H9 (cell line): ENCODE measurements at places on chromosomes 12 and 14.

DNA sequence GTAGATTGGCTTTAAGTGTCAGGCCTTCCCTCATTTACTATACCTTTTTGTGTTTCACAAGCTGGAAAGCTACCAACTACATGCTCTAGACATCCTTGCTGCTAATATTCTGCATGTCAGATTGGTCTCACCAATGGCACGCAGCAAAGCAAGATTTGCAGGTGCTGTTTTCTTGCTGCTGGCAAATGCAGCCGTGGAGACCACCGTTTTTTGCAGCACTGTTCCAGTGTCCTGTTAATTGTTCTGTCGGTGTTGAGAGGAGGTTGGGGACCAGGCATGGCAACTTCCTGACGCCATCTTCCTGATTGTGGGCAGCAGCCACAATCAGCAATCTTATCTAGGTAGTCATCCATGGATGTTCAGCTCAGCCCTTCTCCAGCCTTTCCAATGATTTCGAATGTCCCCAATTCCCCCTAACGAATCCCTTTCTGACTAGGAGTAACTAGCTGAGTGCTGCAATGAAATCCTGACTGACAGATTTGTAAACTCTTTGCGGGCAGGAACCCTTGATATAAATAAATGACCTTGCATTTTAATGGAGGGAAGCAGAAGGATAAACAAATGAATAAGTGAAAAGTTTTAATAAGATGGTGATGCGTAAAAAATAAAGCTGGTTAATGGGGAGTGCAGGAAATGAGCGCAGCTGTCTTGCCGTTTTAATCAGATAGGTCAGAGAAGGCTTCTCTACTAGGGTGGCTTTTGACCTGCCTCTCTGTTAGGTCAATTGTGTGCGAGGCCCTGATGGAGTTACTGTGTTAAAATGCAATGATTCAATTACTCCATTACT is 574 bp upstream of the CRADD start:
- DNase-seq = no peak

GRCh38 chr14:55438066-55438683 is 2.2 kb downstream of the TBPL2 start:
- no peak for DNase-seq

DNA sequence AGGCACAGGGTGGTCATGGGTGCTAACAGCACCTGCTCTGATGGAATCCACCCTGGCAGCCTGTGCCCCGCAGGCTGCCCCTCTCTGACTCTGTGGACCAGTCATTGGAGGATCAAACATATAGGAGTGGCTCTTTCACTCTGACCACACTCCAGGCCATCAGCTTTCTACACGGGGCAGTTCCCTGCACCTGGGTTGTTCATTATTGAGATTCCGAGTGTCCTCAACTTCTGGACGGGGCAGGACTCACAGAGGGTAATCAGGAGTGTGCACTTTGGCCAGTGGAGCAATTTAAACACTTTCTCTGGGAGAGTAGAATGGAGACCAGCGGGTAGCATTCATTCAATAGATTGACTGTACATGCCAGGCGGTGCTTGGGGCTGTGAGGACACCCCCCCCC is 94.8 kb downstream of the NINJ2 start:
- DNase-seq = no peak

DNA sequence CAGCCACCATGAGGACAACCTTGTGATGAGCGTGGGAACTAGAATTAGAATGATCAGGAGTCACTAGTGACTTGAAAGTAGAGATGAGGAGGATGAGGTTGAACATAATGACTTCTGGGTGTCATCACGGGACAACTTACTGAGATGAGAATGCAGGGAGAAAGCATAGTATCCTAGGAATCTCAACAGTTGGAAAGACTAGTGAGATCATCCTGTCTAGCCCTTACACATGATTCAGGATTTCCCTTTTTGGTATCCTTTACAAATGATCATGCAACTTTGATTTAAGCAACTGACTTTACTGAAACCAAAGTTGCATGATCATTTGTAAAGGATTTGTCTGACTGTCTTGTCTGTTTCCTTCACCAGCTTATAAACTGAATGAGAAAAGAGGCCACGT is 51.8 kb upstream of the HIF1A start:
- no peak for DNase-seq

- no peak for DNase-seq
Observed at GRCh38 chr14:71618047-71618446, 314.2 kb upstream of the RGS6 start.

DNA sequence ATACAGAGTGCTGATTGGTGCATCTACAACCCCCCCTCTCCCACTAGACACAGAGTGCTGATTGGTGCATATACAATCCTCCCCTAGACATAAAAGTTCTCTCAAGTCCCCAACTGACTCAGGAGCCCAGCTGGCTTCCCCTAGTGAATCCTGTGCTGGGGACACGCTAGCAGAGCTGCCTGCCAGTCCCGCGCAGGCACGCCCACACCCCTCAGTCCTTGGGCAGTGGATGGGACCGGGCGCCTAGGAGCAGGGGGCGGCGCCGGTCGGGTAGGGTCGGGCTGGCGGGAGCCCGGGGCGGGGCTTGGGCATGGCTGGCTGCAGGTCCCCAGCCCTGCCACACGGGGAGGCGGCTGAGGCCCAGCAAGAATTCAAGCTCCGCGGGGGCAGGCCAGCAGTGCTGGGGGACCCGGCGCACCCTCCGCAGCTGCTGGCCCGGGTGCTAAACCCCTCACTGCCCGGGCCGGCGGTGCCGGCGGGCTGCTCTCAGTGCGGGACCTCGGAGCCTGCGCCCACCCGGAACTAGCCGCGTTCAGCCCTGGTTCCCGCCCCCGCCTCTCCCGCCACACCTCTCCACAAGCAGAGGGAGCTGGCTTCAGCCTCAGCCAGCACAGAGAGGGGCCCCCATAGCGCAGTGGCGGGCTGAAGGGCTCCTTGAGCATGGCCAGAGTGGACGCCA is 64.3 kb upstream of the DDHD1 start:
- DNase-seq = peak; percentile 97

- no peak for DNase-seq
Observed at GRCh38 chr14:101884934-101885576, 79.3 kb upstream of the DYNC1H1 start.

DNA sequence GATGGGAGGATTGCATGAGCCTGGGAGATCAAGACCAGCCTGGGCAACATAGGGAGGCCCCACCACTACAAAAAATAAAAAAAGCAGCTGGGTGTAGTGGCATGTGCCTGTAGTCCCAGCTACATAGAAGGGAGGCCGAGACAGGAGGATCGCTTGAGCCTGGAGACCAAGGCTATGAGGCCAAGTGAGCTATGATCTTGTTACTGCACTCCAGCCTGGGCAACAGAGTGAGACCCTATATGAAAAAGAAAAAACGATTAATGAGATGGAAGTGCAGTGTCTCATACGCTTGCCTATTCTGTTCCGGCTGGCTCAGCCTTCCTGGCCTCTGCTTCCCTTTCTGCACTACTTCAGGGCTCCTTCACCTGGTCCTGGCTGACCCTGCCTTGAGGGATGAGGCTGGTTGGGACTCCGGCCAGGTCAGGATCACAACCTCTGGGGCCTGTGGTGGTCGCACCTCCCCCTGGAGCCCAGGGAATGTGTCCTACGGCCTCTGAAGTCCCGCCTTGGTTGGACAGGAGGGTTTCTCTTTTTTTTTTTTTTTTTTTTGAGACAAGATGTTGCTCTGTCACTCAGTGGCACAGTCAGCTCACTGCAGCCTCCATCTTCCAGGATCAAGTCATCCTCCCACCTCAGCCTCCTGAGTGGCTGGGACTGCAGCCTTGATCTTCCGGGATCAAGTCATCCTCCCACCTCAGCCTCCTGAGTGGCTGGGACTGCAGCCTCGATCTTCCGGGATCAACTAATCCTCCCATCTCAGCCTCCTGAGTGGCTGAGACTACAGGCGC is 10.7 kb downstream of the TEDC1 start:
- DNase-seq = no peak

DNA sequence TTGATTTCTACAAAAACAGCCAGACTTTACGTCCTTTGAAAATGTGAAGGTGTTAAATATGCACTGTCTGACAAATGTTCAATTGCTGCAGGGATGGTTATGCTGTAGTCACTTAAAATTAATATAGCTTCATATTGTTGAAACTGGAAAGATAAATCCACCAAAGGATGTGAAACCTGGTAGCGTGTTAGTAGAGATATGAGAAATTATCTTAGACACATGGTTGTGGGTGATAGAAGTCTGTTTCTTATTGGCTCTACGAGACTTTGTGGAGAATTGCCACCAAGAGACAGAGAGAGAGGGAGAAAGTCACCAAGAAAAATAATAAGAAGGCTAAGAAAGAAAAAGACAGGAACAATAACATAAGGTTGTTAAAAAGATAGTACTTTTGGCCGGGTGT is 2.6 kb upstream of the CAPRIN2 start:
- DNase-seq = no peak

GRCh38 chr12:96907671-96908422 is 790 bp downstream of the NEDD1 start:
- DNase-seq = peak; percentile 52

GRCh38 chr14:55245657-55246268 is 25.5 kb upstream of the FBXO34 start:
- DNase-seq = no peak

DNA sequence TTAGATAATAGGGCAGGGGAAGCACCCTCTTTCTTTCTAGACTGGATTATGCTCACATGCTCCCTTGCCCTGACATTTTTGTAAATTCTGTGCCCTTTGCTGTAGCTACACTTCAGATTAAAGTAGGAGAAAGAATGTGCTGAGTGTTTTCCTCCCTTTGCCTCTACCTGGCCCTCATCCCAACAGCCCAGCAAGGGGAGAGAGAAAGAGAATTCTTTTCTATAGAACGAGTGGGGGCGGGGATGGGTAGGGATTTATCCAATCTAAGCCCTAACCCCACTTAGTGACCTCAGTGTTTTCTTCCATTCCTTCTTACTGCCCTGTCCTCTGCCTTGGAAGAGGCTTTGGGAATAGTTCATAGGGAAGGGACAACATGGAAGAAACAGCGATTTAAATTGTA is 13.5 kb downstream of the GPR84 start:
- DNase-seq = no peak

GRCh38 chr14:94728950-94729349 is 41.0 kb downstream of the GSC start:
- no peak for DNase-seq

GRCh38 chr12:62915204-62915529 is 19.8 kb downstream of the PPM1H start:
- no peak for DNase-seq

GRCh38 chr12:65113621-65114035 is 7.5 kb downstream of the WIF1 start:
- DNase-seq = no peak
